ENCODE measurements at places on chromosomes 16 and 17.

GRCh38 chr17:48184721-48185120, 77.2 kb downstream of the SNX11 start:
- ATAC-seq, result no peak

DNA sequence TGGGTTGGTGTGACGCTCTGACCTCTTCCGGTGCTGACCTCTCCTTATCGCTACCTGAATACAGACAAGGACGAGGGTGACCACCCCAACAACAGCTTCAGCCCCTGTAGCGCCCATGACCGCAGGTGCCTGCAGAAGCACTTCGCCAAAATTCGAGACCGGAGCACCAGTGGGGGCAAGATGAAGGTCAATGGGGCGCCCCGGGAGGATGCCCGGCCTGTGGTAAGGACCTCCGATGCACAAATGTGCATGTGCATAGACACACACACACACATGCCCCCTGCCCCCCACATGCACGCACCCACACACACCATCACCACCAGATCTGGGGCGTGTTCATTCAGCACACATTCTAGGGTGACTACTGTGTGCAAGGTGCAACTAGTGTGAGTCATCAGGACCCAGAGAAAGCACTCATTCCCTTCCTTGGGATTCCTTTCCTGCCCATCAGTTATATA, 9.7 kb downstream of the IGFBP4 start:
- ATAC-seq, result no peak

DNA sequence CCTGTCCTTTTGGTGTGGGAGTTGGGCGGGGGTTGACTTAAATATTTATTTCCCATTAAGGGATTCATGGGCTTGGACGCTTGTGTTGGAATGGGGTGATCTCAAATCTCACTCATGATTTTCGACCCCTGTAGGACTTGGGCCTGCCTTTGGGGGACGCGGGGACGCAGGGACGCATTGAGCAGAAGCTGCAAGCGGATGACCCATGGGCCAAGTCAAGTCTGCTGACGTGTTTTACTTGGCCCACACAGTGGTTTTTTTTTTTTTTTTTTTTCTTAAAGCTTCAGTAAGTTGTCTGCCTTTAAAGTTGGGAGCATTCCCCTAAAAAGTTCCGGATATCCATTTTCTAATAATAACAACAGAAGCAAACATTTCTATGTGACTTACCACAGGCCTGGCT, 28.9 kb downstream of the CMIP start:
- no peak for ATAC-seq

- no peak for ATAC-seq
These were observed 77.6 kb downstream of the CHD9 start for GRCh38 chr16:53132406-53132805.

GRCh38 chr16:89081556-89081955, 12.1 kb upstream of the ACSF3 start:
- ATAC-seq, result no peak

DNA sequence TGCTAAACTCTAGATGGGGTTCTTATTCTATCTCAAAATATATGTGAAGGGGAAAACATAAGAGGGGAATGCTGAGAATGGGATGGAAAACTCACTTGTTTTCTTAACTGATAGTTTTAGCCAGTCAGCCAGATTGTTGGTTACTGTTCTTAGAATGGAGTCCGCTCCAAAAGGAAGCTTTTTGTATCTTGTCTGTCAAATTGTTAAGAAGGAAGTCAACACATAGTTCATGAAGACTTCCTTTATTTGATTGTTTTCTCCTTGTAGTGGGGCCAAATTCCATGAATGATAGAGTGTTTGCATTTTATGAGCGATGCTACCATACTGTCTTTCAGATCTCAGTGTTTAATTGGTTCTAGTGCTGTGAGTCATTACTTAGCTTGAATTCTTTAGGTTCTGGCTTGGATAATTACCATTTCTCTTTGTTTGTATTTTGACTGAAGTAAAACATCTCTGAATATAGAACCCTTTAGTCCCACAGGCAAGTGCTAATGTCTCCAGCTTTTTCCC, 98.3 kb upstream of the GOT2 start:
- no peak for ATAC-seq

DNA sequence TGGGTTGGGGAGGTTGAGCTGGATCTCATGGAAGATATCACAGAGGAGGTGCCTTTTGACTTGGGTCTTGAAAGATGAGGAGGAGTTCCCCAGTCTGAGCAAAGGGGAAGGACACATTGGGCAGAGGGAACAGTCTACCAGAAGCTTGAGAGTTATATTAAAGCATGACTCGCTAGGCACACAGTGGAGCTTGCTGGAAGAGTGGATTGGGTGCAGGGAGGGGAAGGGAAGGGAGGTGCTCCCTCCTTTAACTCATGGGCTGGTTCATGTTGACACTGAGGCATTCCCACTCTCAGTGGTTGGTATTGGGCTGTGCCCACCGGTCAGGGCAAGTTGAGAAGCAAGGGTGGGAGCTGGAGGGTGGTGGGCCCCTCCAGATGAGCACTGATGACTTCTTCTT, 5.9 kb downstream of the TMEM98 start:
- no peak for ATAC-seq

- no peak for ATAC-seq
These were observed 5.3 kb upstream of the KAT7 start for GRCh38 chr17:49783071-49783715.

GRCh38 chr17:49553676-49554335, 21.9 kb upstream of the NXPH3 start:
- no peak for ATAC-seq

DNA sequence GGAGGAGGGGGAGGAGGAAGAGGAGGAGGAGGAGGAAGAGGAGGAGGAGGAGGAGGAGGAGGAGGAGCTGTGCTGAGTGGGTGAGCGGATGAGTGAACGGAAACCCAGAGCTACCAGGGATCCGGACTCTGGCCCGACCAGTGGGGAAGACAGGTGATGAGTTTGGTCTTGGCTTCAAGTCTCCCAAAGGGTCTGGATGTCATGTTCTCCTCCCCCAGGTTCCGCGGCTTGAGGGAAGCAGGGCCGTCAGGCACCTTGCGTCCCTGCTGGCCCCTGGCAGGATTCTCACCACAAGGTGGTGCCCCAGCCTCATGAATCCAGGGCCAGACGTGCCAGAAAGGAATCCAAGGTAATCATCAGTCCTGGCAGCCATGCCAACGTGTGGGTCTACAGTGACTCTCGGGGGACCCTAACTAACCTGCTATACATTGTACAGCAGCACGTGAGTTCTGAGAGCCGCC, 13.5 kb upstream of the ABAT start:
- peak; percentile 41 for ATAC-seq

DNA sequence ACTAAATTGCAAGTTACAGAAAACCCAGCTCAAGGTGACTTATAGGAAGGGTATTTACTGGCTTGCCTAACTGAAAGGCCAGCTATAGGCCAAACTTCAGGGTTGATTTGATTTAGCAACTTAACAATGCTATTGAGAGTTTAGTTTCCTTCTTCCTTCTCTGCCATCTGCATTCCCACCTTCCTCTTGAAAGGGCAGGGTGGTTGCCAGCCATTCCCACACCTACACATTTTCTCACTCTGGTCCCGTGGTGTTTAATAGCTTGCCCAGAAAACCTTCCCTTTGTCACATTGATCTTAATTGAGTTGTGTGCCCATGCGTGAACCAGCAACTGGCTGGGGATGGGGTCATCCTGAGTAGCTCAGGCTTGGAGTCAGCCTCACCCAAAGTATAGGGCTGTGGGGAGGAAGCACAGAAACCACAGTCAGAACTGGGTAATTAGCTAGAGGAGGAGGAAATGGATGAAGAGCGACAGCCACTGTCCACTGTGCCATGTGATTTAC, 194.7 kb downstream of the SPECC1 start:
- ATAC-seq, result no peak

- ATAC-seq, result no peak
These were observed 1.2 kb downstream of the ASGR1 start for GRCh38 chr17:7177954-7178477.

DNA sequence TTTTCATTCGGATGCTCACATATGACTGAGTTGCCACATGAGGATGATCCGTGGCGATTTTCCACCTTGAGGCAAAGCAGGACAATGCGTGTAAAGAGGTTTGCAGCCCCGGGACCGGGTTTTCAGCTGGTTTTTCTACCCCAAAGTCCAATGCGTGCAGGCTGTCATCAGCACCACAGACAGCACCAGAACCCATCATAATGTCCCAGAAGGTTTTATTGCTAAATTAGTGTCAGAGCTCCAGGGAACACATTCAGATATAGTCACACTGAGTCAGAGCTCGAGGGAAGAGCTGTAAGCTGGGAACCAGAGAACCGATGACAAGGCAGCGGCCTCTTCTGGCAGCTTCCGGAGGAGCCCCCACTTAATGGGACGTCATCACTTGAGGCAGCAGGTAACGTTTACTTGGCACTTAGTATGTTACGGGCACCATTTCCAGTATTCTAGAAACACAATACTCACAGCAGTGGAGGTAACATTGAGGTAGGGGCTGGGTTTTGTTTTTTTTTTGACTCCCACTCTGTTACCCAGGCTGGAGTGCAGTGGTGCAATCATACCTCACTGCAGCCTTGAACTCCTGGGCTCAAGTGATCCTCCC, 8.9 kb upstream of the NAGPA start:
- no peak for ATAC-seq

- ATAC-seq, result peak; percentile 45
These were observed 90.5 kb upstream of the SOX9 start for GRCh38 chr17:72030067-72030899.

- no peak for ATAC-seq
These were observed 319.5 kb upstream of the SOX9 start for GRCh38 chr17:71801301-71801700.

GRCh38 chr17:65254166-65254565, 117.0 kb downstream of the RGS9 start:
- ATAC-seq, result no peak

GRCh38 chr16:85536073-85536410, 77.1 kb upstream of the GSE1 start:
- no peak for ATAC-seq

Measured in activated CD4-positive, CD25-positive, alpha-beta regulatory T cell treated with anti-CD3 and anti-CD28 coated beads, Interleukin-2, amount 50 U/mL, for 24 hours (primary cell).